Activated naive CD8-positive, alpha-beta T cell treated with anti-CD3 and anti-CD28 coated beads for 36 hours (primary cell): ENCODE measurements at places on chromosomes 16 and 17. TPM values are rescaled to one million over a fixed set of nuclear protein-coding genes. Genes with fewer than 3 reads are reported as not detected.

CSH1 gene
- total RNA-seq = not detected

ZFP3 gene
- 2.3 TPM for total RNA-seq

TPSG1 gene
- total RNA-seq = not detected

SNX20 gene
- total RNA-seq = 26.0 TPM

HOXB7 gene
- 1.4 TPM for total RNA-seq

OR2C1 gene
- not detected for total RNA-seq

DDX5 gene
- total RNA-seq = 745 TPM

CTRB1 gene
- total RNA-seq = not detected

RABEP2 gene
- 11.4 TPM for total RNA-seq

CAMKK1 gene
- 5.0 TPM for total RNA-seq

DNAAF8 gene
- total RNA-seq = 0.10 TPM

B3GNT9 gene
- 1.7 TPM for total RNA-seq

TPSB2 gene
- total RNA-seq = not detected

TBC1D3L gene
- 4.7 TPM for total RNA-seq

CRHR1 gene
- not detected for total RNA-seq

MARF1 gene
- 51.0 TPM for total RNA-seq

ZDHHC1 gene
- total RNA-seq = 0.76 TPM

ABCC11 gene
- total RNA-seq = 0.14 TPM

KLHL10 gene
- total RNA-seq = 0.30 TPM

KIF18B gene
- total RNA-seq = 36.7 TPM

ARHGAP44 gene
- 0.16 TPM for total RNA-seq

GFAP gene
- total RNA-seq = not detected

SULT1A4 gene
- total RNA-seq = 1.6 TPM
